Gastroesophageal sphincter (tissue), 4 donors: ENCODE measurements at places on chromosomes 5 and 9. TPM values are rescaled to one million over a fixed set of nuclear protein-coding genes. Genes with fewer than 3 reads are reported as not detected.

The IRX1 gene
- total RNA-seq = not detected

The HK3 gene
- total RNA-seq = 3.4 TPM

The CENPP gene
- 5.7 TPM for total RNA-seq

The FAM169A gene
- total RNA-seq = 0.57 TPM

The STK10 gene
- 20.7 TPM for total RNA-seq

The GADD45G gene
- 98.1 TPM for total RNA-seq

The PDE6A gene
- total RNA-seq = not detected

The PCDHB7 gene
- total RNA-seq = 3.0 TPM

The CER1 gene
- total RNA-seq = not detected

The NUTM2G gene
- total RNA-seq = not detected

The HRH2 gene
- total RNA-seq = 6.1 TPM

The BRD9 gene
- 22.3 TPM for total RNA-seq

The TXNDC8 gene
- not detected for total RNA-seq

The PCDHA10 gene
- 1.5 TPM for total RNA-seq

The GDF9 gene
- total RNA-seq = 0.31 TPM

The CCNI2 gene
- total RNA-seq = not detected

The IFNA21 gene
- not detected for total RNA-seq

The FRMD3 gene
- 6.8 TPM for total RNA-seq

The C9orf153 gene
- total RNA-seq = 0.47 TPM

The SPINK6 gene
- not detected for total RNA-seq

The TTC23L gene
- not detected for total RNA-seq

The FOXD4L3 gene
- total RNA-seq = not detected

The KIAA1958 gene
- 3.5 TPM for total RNA-seq

The PRPF4 gene
- total RNA-seq = 20.5 TPM

The LHX3 gene
- not detected for total RNA-seq

The HMCN2 gene
- 9.6 TPM for total RNA-seq

The KIAA0825 gene
- 7.9 TPM for total RNA-seq

The INSL4 gene
- total RNA-seq = not detected

The PCDHAC1 gene
- total RNA-seq = 0.47 TPM
